ENCODE measurements at places on chromosomes 5 and 9.

- H3K4me1 ChIP-seq = no peaks in the 10 kb centered on the region
- no peak for DNase-seq
- H3K27ac ChIP-seq = no peak overlapping the region
- H3K27me3 ChIP-seq = peaks cover 17% of the 10 kb centered on the region
Measured at GRCh38 chr9:106228861-106229260, 534.5 kb downstream of the TMEM38B start.

GRCh38 chr5:9624196-9624947 lies 5.8 kb downstream of the TAS2R1 start:
- no peak overlapping the region for H3K4me3 ChIP-seq
- no peak overlapping the region for H3K27ac ChIP-seq
- no peak for DNase-seq
- peaks cover 32% of the 10 kb centered on the region for H3K4me1 ChIP-seq

DNA sequence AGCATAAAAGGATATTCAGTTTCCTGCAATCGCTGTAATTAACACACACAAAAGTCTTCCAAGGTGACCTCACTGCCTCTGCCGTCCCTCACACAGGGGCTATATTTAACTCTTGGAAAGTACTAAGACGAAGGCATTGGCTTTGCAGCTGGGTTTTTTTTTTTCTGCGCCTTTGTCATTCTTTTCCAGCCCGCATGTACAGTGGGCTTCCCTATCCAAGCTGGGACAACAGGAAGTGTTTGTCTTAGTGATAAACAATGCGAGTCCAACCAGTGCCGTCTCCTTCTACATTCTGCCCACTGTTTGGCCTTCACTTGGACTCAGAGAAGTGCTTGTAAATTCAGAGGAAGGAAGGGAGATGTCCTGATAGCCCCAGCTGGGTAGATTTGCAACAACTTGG lies 17.6 kb downstream of the AFAP1L1 start:
- DNase-seq = no peak
- no peaks in the 10 kb centered on the region for H3K4me1 ChIP-seq
- H3K27ac ChIP-seq = no peak overlapping the region

DNA sequence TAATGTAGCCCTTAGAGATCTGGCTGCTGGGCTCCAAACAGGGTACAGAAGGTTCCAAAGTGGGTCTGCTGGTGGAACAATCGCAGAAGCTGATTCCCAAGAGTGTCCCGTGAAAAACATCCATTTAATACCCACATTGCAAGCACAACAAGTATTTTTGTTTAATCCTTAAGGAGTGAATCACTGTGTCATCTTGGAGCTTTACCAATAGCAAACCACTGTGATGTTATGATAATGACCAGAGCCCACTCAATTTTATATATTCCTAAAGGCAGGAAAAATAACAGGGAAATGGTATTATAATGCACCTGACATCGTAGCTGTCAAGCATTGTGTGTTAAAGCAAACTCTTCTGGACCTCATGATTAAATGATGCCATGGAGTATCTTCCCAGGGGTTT lies 291.9 kb downstream of the FBXL7 start:
- no peak for DNase-seq
- H3K36me3 ChIP-seq = peaks cover 2% of the 10 kb centered on the region
- H3K4me3 ChIP-seq = no peak overlapping the region
- H3K27me3 ChIP-seq = no peaks in the 10 kb centered on the region
- H3K4me1 ChIP-seq = peaks cover 52% of the 10 kb centered on the region

- no peak overlapping the region for H3K27ac ChIP-seq
- H3K27me3 ChIP-seq = peaks cover 38% of the 10 kb centered on the region
- no peaks in the 10 kb centered on the region for H3K36me3 ChIP-seq
- DNase-seq = no peak
- no peak overlapping the region for H3K4me3 ChIP-seq
- peaks cover 6% of the 10 kb centered on the region for H3K4me1 ChIP-seq
Measured at GRCh38 chr9:35618854-35619799, 914 bp upstream of the CD72 start.

DNA sequence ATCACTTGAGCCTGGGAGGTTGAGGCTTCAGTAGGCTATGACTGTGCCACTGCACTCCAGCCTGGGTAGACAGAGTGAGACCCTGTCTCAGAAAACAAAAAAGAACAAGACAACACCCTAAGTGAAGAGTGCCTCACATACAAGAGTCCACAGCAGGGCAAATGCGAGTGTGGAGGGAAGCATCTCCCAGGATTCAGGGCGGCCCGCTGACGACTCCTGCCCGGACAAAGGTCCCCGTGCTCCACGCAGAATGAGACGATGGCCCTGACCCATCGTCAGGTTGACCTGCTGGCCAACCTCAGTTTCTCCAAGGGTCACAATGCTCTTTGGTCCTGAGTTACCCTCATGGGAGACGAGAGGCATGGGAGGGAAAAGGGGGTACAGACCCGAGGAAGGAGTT lies 18.3 kb downstream of the MRNIP start:
- DNase-seq = no peak
- peak overlapping the region; percentile 31 for H3K27ac ChIP-seq
- H3K27me3 ChIP-seq = no peaks in the 10 kb centered on the region
- H3K4me3 ChIP-seq = no peak overlapping the region

DNA sequence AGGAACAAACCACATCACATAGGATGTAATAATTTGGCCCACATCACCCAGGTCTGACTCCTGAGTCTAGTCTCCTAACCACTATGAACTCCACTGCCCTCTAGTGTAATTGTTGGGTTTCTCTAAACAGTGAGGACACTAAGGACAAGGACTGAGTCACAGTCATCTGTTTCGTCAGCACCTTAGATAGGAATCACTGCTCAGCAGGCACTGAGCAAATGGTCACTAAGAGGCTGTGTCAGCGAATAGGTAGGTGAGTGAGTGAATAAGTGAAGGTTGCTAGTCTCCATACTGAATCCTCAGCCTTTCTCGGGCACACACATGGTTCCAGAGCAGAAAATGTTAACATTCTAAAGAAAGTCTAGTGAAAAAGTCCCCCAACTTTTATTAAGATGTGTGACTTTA lies 278.6 kb downstream of the SPOCK1 start:
- no peak overlapping the region for H3K4me3 ChIP-seq
- no peaks in the 10 kb centered on the region for H3K27me3 ChIP-seq
- H3K27ac ChIP-seq = no peak overlapping the region
